ENCODE measurements at places on chromosomes 2 and 18.

- H3K36me3 ChIP-seq = no peaks in the 10 kb centered on the region
- H3K27me3 ChIP-seq = peaks cover 15% of the 10 kb centered on the region
- no peak overlapping the region for H3K4me3 ChIP-seq
- H3K27ac ChIP-seq = no peak overlapping the region
- no peak for ATAC-seq
Measured at GRCh38 chr2:38572167-38572566, 30.6 kb downstream of the HNRNPLL start.

DNA sequence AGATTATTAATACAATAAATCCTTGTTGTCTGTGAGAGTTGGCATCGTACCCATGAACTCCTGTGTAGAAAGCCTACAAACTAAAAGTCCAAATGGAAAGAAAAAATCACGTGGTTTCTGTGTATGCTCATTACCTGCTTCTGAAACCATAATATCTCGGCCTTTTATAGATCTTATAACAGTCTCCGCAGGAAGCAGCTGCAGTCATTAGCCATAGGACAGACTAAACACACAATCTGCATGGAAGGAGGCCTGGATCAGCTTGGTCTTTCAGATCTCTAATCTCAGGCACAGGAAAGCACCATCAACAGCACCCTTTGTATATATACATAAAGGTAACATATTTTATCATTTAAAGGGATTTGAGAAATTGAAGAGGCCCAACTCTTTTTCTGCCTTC, 508.9 kb upstream of the TCF4 start:
- no peaks in the 10 kb centered on the region for H3K27me3 ChIP-seq
- H3K4me1 ChIP-seq = no peaks in the 10 kb centered on the region
- no peaks in the 10 kb centered on the region for H3K36me3 ChIP-seq
- H3K4me3 ChIP-seq = no peak overlapping the region

DNA sequence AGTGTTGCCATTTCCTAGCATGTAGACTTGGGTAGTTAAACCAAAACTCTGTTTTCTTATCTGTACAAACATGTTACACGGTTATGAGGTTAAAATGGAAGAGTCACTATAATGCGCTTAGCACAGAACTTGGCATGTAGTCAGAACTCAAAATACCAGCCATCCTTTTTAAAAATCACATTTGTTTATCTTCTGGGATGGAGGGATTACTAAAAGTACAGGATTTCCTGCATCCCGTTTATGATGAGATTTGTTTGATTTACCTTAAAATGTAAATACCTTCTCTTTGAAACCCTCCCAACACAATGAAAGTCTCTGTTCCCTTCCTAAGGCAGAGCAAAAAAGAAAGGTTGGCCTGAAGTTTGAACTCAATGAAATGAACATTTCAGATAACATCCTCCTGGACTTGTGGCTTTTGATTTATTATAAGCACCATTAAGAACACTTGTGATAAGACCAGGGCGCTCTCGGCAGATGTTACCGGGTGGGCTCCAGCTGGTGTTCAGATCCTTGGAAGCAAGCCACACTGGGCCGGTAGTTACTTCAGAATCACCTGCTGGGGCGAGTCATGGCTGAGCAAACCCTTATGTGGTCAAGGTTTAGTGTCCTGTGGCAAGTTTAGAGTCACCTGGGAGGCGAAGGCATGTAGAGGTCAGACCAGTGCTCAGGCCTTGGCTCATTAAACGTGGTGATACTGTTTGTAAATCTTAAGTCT, 105.7 kb downstream of the MGAT5 start:
- H3K36me3 ChIP-seq = peaks cover 62% of the 10 kb centered on the region
- no peaks in the 10 kb centered on the region for H3K27me3 ChIP-seq
- no peak overlapping the region for H3K27ac ChIP-seq
- peaks cover 14% of the 10 kb centered on the region for H3K4me1 ChIP-seq
- no peak overlapping the region for H3K4me3 ChIP-seq
- ATAC-seq = no peak

GRCh38 chr2:138030459-138030858, 66.2 kb downstream of the HNMT start:
- no peak for ATAC-seq
- H3K27ac ChIP-seq = no peak overlapping the region
- no peaks in the 10 kb centered on the region for H3K4me1 ChIP-seq

DNA sequence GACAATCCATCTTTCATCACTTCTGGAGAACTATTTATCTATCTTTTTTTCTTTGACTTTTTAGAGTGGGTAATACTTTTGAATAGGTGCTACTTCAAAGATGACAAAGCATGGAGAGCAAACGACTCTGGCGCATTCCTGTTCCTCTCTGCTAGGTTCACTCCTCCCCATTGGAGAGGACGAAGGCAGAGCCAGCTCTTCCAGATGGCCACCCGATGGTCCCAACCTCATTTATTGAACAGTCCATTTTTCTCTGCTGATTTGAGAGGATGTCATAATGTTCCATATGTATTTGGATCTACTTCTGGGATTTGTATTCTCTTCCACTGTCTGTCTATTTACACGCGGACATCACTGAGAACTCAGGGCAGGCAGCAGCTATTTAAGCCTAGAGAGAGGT, 284.3 kb upstream of the CXCR4 start:
- H3K4me3 ChIP-seq = no peak overlapping the region
- H3K27ac ChIP-seq = no peak overlapping the region
- peaks cover 16% of the 10 kb centered on the region for H3K27me3 ChIP-seq

- no peak overlapping the region for H3K27ac ChIP-seq
- no peak overlapping the region for H3K4me3 ChIP-seq
- no peaks in the 10 kb centered on the region for H3K4me1 ChIP-seq
- H3K36me3 ChIP-seq = no peaks in the 10 kb centered on the region
- H3K27me3 ChIP-seq = peaks cover 7% of the 10 kb centered on the region
- no peak for ATAC-seq
Measured at GRCh38 chr18:3691705-3692104, 241.7 kb downstream of the TGIF1 start.

DNA sequence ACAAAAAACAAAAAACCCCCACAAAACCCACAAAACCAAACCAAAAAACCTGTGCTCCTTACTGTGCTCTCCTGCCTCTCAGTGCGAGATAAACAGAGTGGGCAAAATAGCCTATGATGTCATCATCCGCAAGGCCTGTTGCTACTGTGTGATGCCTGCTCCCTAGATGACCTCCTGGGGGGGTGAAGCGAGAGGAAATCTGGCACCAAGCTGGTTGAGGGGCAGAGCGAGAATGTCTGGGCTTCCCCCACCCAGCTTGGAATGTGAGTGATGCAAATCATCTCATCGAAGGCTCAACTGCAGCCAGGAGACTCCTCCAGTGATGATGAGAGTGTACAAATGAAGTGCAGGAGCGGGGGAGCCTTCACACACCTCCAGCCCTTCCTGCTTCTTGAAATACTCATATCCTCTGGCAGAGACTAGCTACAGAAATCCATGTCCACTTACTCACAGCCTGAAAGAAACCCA, 57.7 kb upstream of the MAP4K3 start:
- no peaks in the 10 kb centered on the region for H3K36me3 ChIP-seq
- peak; percentile 70 for ATAC-seq
- H3K27me3 ChIP-seq = peaks cover 22% of the 10 kb centered on the region
- peak overlapping the region; percentile 26 for H3K27ac ChIP-seq

DNA sequence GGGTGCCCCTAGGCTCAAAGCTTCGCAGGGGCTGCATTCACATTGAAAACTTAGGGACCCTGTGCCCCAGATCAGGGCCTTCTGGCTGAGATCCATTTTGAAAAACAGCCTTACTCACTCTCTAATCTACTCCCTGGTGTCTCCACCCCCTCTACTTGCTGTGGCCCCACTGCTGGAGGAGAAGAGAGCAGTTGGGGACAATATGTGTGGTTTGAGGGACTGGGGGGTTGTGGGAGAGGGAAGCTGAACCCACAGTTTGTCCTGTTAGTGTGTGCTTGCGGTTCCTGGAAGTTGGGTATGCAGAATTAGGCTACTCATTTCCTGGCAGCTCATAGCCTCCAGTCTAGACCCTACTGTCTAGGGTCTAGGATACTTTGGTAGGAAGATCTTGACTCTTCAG, 211.4 kb downstream of the PRKCE start:
- no peak overlapping the region for H3K4me3 ChIP-seq
- no peak for ATAC-seq
- no peaks in the 10 kb centered on the region for H3K27me3 ChIP-seq
- H3K4me1 ChIP-seq = peaks cover 41% of the 10 kb centered on the region
- H3K36me3 ChIP-seq = peaks cover 14% of the 10 kb centered on the region

DNA sequence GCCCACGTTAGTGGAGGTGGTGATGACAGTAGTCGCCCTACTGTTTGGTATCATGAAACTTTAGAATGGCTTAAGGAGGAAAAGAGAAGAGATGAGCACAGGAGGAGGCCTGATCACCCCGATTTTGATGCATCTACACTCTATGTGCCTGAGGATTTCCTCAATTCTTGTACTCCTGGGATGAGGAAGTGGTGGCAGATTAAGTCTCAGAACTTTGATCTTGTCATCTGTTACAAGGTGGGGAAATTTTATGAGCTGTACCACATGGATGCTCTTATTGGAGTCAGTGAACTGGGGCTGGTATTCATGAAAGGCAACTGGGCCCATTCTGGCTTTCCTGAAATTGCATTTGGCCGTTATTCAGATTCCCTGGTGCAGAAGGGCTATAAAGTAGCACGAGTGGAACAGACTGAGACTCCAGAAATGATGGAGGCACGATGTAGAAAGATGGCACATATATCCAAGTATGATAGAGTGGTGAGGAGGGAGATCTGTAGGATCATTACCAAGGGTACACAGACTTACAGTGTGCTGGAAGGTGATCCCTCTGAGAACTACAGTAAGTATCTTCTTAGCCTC, 16.2 kb downstream of the MSH6 start:
- peaks cover 78% of the 10 kb centered on the region for H3K36me3 ChIP-seq
- no peak for ATAC-seq
- H3K4me3 ChIP-seq = no peak overlapping the region
- H3K4me1 ChIP-seq = no peaks in the 10 kb centered on the region
- no peaks in the 10 kb centered on the region for H3K27me3 ChIP-seq

GRCh38 chr2:223260681-223261080, 208.7 kb downstream of the KCNE4 start:
- H3K27ac ChIP-seq = no peak overlapping the region
- no peak for ATAC-seq
- H3K4me1 ChIP-seq = no peaks in the 10 kb centered on the region
- H3K27me3 ChIP-seq = no peaks in the 10 kb centered on the region

DNA sequence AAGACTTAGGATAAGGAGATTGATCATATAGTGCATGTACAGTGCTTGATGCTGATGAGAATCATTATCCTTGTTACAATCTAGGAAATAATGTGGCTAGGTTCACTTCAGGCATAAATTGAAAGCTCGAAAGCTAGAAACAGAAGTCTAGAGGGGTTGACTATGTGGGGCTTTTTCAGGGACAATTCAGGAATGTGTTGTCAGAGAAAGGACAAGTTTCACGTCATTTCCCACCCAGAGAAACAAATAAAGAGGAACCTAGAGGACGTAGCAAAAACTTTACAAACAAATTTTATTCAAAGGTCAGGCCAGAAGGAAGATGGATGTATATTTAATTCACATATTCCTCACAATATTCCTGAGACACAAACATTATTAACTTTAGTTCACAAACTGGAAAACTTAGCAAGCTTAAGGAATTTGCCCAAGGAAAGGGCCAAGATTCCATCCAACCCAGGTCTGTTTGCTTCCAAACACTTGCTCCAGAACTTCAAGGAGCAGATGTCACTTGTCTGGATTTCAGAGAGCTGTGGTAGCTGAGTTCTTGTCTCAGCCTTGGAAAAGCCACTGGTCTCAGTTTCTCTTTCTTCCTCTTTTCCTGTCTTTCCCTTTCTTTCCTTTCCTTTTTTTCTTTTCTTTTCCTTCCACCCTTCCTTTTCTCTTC, 7.4 kb downstream of the CYRIA start:
- no peaks in the 10 kb centered on the region for H3K27me3 ChIP-seq
- peaks cover 90% of the 10 kb centered on the region for H3K4me1 ChIP-seq
- H3K27ac ChIP-seq = peak overlapping the region; percentile 76

GRCh38 chr2:16266571-16266970, 326.2 kb downstream of the MYCN start:
- no peaks in the 10 kb centered on the region for H3K4me1 ChIP-seq
- no peaks in the 10 kb centered on the region for H3K36me3 ChIP-seq
- H3K27me3 ChIP-seq = no peaks in the 10 kb centered on the region
- no peak overlapping the region for H3K4me3 ChIP-seq
- no peak for ATAC-seq

DNA sequence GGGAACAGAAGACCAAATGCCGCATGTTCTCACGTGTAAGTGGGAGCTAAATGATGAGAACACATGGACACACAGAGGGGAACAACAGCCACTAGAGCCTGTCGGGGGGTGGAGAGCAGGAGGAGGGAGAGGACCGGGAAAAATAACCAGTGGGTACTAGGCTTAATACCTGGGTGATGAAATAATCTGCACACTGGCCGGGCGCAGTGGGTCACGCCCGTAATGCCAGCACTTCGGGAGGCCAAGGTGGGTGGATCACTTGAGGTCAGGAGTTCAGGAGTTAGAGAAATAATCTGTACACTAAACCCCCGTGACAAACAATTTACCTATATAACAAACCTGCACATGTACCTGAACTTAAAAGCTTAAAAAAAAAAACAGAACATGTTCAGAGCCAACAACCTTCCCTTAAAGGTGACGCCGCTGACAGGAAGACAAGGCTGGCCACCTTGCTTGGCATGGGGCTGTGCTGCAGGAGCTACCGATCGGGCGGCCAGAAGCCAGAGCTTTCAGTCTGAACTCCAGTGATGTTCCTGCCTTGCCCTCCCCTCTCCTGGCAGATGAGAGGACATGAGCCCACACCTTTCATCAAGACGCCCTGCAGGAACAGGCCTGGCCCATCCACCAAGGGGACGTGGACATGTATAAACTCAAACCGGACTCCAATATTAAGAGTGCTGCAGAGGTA, 11.2 kb downstream of the SLC66A2 start:
- H3K36me3 ChIP-seq = peaks cover 80% of the 10 kb centered on the region
- H3K27ac ChIP-seq = no peak overlapping the region
- H3K27me3 ChIP-seq = no peaks in the 10 kb centered on the region
- H3K4me1 ChIP-seq = peaks cover 27% of the 10 kb centered on the region
- H3K4me3 ChIP-seq = no peak overlapping the region

GRCh38 chr2:74436848-74437695, 4.7 kb downstream of the RTKN start:
- H3K4me3 ChIP-seq = no peak overlapping the region
- H3K36me3 ChIP-seq = no peaks in the 10 kb centered on the region
- ATAC-seq = peak; percentile 71

GRCh38 chr2:219178377-219179175, 501 bp downstream of the RETREG2 start:
- peak overlapping the region; percentile 88 for H3K4me3 ChIP-seq
- H3K27me3 ChIP-seq = no peaks in the 10 kb centered on the region
- H3K27ac ChIP-seq = peak overlapping the region; percentile 99
- peaks cover 75% of the 10 kb centered on the region for H3K4me1 ChIP-seq

DNA sequence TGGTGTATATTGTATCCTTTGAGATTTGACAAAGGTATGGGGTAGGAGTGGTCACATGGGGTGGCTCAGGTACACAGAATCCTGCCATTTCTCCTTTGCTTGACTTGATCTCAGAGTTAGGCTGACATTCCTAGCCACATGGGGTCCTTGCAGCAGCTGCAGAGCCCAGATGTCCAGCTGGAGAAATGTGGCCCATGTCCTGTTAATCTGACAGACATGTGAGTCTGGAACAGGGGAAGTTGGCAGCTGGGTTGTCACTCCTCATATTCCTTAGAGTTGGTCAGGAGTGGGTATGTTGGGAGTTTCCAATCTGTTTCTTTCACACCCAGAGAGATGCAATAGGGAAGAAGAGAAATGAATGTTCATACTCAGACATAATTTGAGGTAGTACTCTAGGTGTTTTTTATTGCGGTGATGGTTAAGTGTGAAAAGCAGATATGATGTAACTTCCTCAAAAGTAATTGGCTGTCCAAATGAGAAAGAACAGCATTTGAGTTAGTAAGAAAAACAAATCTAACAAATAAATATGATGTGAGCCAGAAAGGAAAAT, 402.6 kb upstream of the MEIS1 start:
- ATAC-seq = peak; percentile 27
- H3K4me3 ChIP-seq = no peak overlapping the region
- H3K4me1 ChIP-seq = no peaks in the 10 kb centered on the region
- no peak overlapping the region for H3K27ac ChIP-seq

Data from stimulated activated memory B cell treated with anti-CD40 and anti-IgM and Interleukin-4, amounts not matched to agents 10 μg/mL and 1 μg/mL and 100 μg/mL, for 72 hours (primary cell).